Mesothelial cell of epicardium (in vitro differentiated cells): ENCODE measurements at places on chromosomes 16 and 17. TPM values are rescaled to one million over a fixed set of nuclear protein-coding genes. Genes with fewer than 3 reads are reported as not detected.
A peak's percentile ranks its signal among the peaks of the same experiment; 100 is the strongest.

DNA sequence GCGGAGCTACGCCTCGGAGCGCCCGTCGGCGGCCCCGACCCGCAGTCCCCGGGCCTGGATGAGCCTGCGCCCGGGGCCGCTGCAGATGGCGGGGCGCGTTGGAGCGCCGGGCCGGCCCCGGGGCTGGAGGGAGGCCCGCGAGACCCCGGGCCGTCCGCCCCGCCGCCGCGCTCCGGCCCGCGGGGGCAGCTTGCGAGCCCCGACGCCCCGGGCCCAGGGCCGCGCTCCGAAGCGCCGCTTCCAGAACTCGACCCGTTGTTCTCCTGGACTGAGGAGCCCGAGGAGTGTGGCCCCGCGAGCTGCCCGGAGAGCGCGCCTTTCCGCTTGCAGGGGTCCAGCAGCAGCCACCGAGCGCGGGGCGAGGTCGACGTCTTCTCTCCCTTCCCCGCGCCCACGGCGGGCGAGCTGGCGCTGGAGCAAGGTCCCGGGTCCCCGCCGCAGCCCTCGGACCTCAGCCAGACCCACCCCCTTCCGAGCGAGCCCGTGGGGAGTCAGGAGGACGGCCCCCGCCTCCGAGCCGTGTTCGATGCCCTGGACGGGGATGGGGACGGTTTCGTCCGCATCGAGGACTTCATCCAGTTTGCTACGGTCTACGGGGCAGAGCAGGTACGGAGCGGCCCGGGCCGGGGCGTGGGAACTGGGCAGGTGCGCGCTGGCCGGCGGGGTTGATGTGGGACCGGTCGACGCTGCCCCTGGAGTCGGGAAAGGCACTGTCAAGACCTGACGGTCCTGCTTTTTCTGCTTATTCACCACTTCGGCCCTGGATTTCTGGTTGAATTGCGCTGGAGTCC is 861 bp downstream of the RAB11FIP3 start:
- no peak for DNase-seq
- no peaks in the 10 kb centered on the region for H3K36me3 ChIP-seq
- H3K4me3 ChIP-seq = peak overlapping the region; percentile 76
- no peak overlapping the region for H3K27ac ChIP-seq
- H3K27me3 ChIP-seq = peaks cover 16% of the 10 kb centered on the region
- peaks cover 29% of the 10 kb centered on the region for H3K4me1 ChIP-seq

DNA sequence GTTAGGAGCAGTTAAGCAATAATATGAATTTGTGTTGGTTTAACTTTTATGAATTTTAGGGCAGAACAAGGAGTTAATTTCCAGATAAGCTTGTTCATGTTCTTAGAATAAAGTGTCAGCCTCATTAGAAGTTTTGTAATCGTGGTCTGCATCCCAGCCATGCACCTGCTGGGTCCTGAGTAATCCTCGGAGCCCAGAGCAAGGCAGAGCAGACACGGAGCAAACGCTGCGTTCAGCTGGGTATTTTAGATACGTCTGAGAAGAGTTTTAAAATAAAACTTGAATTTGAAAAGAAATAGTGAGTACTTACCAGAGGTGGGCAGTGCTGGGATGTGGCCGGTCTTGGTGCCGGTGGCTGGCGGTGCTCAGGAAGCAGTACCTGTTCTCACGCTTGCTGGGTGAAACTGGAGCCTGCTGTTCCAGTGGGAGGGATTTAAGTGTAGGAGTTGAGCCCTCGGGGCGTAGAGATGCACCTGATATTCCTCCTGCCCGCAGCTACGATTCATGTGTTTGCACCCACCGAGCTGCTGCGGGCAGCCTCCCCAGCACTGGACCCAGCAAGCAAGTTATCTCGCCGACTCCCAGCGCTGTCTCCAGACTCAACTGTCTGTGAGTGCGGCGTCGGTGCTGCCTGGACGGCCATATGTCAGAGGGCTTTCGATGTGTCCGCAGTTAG is at the start of gene ZNF750:
Gene ZNF750 (minus strand): TSS at position 406 of the 676 bp plus-strand sequence. CDS start 7,568 bp downstream, outside the sequence.
- DNase-seq = no peak
- H3K4me1 ChIP-seq = peaks cover 55% of the 10 kb centered on the region
- peak within 1 kb of the TSS; percentile 60 for H3K4me3 ChIP-seq
- H3K27me3 ChIP-seq = no peaks in the 10 kb centered on the region
- H3K36me3 ChIP-seq = no peaks in the 10 kb centered on the region

DNA sequence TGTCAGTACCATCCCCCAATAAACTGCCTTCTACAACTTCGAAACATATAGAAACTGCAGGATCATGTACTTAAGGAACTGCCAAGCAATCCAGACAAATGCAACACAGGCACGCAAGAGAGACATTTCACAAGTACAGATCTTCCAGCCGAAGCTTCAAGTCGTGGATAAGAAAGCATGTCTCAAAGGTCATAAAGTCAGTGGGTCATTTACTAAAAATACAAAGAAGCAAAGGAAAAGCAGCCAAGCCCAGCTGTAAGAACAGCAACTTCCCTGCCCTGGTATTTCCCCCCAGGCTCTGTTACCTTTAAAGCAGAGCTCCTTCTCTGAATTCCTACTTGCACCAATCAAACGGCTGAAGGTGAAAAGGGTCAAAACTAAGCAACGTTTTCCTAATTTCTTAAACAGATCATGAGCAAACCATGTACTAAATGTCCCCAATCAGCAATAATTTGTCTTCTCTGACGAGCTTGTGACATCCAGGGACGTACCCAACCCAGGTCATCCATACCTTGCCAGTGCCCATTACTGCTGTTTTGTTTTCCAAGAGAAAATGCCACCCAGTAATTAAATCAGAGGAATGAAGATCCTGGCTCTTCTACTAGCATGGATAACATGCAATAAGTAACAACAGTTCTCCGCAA is 1.7 kb downstream of the AKTIP start:
- peaks cover 41% of the 10 kb centered on the region for H3K4me1 ChIP-seq
- no peak for DNase-seq
- peak overlapping the region; percentile 97 for H3K27ac ChIP-seq

- H3K4me3 ChIP-seq = peak overlapping the region; percentile 62
- H3K4me1 ChIP-seq = peaks cover 45% of the 10 kb centered on the region
- DNase-seq = no peak
- no peaks in the 10 kb centered on the region for H3K27me3 ChIP-seq
Observed at GRCh38 chr17:38701504-38702165, 3.4 kb upstream of the MLLT6 start.

GRCh38 chr17:40345994-40346764 is 18.4 kb downstream of the GJD3 start:
- peaks cover 7% of the 10 kb centered on the region for H3K36me3 ChIP-seq
- peaks cover 74% of the 10 kb centered on the region for H3K4me1 ChIP-seq
- peak overlapping the region; percentile 94 for H3K27ac ChIP-seq
- DNase-seq = no peak

DNA sequence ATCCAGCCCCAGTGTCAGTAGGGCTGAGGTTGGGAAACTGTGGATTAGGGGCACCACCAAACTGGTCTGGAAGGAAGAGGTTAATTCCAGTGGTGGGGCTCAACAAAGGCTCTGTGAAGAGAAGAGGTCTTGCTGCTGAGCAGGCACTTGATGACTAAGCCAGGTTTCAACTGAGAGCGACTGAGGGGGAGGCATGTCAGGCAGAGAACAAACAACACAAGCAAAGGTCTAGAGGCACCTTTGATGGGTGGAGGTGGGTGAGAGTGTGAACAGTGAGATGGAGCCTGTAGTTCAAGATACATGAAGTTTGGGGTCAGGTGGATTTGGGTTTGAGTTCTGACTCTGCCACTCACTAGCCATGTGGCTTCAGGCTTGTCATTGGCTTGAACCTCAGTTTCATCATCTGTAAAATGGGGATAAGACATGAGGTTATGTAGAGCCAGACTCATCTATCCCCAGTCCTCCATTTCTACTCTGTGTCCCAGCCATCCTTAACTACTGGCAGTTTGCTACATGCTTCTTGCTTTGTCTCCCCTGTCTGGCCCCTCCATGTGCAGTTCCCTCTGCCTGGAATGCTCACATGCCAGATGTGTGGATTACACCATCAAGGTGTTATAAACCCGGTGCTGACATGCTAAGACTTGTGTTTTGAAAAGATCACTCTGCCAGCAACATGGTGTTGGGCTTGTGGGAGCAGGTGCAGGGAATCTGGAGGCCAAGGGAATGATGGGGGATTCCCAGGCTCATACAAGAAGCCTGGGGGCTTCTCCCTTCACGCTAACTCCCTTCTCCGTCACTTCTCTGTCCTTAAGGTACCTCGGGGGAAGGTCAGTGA is 3.0 kb upstream of the RMI2 start:
- H3K4me1 ChIP-seq = peaks cover 21% of the 10 kb centered on the region
- H3K36me3 ChIP-seq = no peaks in the 10 kb centered on the region
- no peaks in the 10 kb centered on the region for H3K27me3 ChIP-seq
- DNase-seq = no peak

The VASN gene
- 36.7 to 37.6 TPM (median 37.5 TPM) in 3 replicates for total RNA-seq

The HBA2 gene
- total RNA-seq = not detected in 3 replicates

The SLC6A2 gene
- 0.18 to 0.34 TPM (median 0.31 TPM) in 3 replicates for total RNA-seq

The KRT13 gene
- 5.3 to 7.0 TPM (median 6.3 TPM) in 3 replicates for total RNA-seq
